Stimulated activated memory B cell treated with anti-CD40 and anti-IgM and Interleukin-4, amounts not matched to agents 10 μg/mL and 1 μg/mL and 100 μg/mL, for 72 hours (primary cell): ENCODE measurements at places on chromosomes 6 and 20.
A peak's percentile ranks its signal among the peaks of the same experiment; 100 is the strongest.

- no peak for ATAC-seq
These were observed 188.1 kb upstream of the BMP2 start for GRCh38 chr20:6579417-6579816.

GRCh38 chr20:49938173-49939163 lies 2.3 kb downstream of the RNF114 start:
- no peak for ATAC-seq

DNA sequence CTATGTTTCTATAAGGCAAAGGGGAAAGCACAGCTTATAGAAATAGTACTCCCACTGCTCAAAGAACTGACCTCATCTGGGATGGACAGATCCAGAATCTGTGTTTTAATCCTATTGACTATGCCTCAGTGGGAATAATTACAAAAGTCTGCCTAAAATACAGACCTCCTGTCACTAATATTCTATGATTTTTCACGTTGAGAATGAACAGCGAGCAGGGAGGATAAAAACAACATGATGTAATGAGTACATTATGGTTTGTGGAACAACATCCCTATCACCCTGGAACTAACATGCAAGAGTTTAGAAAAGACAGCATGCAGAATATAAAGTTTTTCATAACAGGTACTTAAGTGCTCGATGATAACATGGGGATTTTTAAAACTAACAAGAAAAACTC lies 53.9 kb downstream of the EPHA7 start:
- ATAC-seq = no peak

DNA sequence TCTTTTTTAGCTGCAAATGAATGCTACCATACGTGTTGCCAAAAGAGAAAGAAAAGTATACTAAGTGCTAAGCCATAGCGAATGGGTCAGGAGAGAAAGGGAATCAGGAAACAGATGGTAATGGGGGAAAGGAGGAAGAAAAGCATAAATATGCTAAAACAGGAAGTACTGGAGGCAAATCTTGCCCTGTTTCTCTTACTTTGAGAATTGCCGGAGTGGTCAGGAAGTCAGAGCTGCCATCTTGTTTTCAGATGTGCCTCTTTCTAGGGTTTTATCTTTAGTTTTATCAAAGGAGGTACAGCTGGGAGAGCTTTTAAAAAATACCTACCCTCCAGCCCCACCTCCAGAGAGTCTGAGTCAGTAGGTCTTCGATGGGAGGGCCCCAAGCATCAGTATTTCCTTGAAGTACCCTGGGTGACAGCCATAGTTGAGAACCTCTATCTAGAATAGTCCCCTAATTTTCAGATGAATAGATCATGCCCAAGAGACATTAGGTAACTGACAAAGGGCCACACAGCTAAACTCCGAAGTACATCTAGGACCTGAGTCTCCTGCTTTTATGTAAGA lies 193.3 kb downstream of the CLIC5 start:
- ATAC-seq = no peak

DNA sequence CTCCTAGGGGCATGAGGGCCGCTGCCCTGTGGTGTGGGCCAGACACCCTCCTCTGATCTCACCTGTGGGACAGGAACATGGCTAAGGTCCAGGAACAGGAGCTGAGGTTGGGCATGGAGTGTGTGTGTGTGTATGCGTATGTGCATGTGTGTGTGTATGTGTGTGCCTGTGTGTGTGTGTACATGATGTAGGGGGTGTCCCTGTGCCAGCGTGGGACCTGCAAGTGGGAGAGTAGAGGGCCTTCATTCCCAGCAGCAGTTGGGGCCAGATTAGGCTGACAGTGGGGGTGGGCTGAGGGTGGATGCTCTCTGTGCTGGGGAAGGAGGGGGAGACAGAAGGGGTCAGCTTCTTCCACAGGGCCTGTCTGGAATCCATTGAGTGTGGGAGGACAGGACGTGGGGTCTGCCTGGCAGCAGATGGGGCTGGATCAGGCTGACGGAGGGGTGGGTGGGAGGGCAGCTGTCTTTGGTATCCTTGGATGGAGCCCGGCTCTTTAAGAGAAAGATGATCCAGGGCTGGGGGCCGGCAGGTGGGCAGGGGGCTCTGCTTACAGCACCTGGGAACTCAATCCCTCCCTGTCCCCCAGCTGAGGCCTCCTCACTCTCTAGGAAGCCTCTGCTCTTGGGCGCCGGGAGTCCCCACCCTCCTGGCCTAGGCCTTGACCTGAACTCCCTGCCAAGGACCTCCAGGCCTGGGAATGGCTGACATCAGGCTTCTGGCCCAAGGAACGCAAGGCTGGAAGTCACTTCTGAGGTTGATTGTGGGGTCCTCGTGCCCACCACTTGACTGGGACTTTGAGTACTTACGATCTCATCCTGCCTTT lies 44.0 kb downstream of the SPDEF start:
- ATAC-seq = no peak

- ATAC-seq = no peak
These were observed 73.2 kb downstream of the ARID1B start for GRCh38 chr6:156850353-156850752.

DNA sequence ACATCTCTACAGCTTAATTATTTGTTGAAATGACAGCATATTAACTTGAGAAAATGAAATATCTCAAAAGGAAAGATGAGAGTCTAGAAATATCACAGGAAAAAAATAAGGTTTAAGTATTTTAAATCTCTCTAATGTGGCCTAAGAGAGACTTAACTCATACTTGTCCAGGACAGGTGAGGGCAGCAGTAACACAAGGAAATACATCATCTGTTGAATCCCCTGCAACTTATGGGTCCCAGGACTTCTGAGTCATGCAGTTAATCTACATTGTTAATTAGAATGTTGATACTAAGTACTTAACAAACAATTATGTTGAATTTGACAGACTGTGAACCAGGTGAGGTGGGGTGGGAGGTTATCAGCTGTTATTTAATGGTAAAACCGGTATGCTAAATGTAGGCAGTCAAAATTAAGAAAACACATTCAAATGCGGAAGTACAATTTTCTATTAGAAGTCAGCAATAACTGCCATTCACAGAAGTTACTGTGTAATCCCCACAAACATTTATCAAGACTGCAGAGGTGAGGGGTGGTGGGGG lies 87.9 kb downstream of the CEP57L1 start:
- no peak for ATAC-seq

DNA sequence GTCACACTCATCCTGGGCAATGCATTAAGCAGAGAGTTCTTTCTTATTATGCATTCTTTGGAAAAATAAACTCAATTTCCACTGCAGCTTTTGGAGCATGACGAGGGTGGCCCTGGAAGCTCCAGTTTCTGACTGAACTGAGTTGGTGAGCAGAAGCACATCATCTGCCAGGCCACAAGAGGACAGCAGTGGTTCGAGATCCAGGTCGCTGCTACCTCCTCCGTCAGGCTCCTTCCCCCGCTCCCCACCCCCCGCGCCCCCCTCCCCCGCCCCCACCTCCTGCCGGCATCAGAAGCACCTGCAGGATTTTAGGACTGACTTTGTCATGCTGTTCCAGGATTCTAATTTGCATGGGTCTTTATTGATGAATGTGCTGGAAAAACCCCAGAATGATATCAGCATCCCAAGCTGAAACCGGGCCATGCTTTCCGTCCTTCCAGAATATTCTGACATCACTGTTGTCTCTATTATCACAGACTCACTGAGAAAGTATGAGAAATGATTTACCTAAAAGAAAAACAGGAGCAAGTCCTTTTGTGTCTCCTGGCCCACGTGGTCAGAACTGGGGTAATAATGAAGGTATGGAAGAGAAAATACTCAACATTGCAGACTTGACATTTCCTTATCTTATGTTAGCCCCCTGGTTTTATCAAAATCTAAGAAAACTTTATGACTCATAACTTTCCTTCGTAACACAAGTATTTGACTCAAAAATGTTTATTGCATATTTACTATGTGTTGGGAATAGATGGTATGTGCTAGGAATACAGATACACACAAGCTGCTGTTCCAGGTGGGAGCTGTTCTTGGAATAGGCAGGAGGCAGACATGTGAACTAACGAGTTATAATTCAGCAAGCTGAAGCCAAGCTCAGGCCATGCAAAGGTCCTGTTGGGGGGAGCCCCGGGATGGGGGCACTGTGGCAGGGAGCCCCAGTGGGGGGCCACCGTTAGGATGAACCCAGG lies 220.2 kb upstream of the EXOC2 start:
- ATAC-seq = no peak

DNA sequence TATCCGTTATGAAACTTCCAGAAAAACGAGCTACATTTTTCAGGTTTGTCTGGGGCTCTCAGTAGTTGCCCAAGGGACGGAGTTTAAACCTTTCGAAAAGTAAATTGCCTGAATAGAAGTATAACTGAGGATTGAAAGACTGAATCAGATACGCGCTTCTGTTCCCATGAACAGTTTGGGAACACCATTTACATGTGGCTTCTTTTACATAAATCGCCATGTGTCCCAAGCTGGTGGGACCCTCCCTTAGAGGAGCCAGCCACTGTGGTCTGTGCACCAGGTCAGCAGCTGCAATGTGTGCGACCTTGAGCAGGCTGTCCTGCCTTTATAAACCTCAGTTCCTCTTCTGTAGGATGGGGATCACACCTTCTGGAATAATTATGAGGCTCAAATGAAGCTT lies 11.0 kb downstream of the ENTPD6 start:
- no peak for ATAC-seq

DNA sequence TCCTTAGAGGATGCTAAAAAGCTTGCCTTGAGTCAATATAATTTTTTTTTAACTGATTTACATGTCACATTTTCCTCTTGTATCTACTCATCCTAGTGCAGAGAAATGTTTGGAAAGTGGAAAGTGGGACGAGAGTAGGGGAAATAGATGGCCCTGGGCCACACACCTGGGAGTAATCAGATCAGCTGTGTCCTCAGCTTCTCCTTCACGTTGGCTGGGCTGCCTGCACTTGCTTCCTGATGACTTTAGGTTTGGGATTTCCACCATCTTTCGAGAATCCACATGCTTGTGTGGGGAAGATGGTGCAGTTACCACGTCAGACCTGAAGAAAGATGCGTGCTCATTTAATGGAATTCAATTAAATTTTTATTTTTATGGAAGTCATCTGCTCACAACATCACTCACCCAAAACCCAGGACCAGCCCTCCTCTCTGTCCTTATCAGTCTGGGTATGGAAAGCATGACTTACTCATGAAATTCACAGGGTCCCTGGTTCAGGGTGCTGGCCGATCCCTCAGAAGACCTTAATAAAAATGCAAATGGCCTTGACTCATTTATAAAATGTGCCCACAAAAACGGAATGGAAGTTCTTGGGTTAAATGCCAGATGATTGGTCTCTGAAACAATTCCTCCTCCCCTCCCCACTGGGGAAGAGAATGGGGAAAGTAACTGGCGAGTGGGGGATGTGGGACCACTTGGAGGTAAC lies 74.5 kb upstream of the TIAM2 start:
- no peak for ATAC-seq

GRCh38 chr6:109093732-109094415 lies 772 bp downstream of the SESN1 start:
- no peak for ATAC-seq

- no peak for ATAC-seq
These were observed 180.6 kb downstream of the PTPRK start for GRCh38 chr6:128339635-128340450.

GRCh38 chr6:137522198-137522798 lies 28.1 kb upstream of the OLIG3 start:
- no peak for ATAC-seq

GRCh38 chr20:40584130-40584809 lies 104.8 kb downstream of the MAFB start:
- no peak for ATAC-seq

DNA sequence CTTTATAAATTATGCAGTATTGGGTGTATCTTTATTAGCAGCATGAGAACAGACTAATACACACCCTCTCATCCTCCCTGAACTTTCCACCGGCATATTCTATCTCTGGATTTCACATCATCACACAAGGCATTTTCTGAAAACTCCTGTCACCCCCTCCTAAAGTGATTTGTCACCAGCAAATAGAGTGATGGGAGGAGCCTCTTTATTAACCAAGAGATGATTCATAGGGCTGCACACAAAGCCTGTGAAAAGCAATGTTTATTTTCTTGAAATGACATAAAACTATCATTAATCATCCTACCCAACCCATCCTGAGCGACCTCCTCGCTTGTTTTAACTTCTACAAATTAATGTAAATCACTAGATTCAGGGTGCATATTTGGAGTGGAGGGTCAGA lies 394.7 kb upstream of the SULF2 start:
- no peak for ATAC-seq

- ATAC-seq = no peak
These were observed 19.0 kb upstream of the KIFC1 start for GRCh38 chr6:33372526-33373123.

DNA sequence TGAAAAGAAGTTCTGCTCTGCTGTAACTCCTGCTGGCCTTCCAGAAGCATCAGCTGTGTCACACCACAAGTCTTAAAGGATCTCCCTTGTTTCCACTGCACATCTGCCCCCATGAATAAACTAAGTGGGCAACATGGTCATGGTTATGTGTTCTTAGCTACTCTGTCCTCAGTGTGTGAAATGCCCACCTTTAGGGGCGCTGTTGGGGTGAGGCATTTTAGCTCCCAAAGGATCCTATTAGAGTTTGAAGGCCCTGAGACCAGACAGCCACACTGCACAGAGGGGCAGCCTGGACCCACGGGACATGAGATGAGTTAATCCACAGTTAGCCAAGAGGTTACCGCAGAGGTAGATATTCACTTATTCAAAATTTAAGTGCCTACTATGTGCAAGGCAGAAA lies 294.3 kb upstream of the QKI start:
- ATAC-seq = peak; percentile 36

GRCh38 chr6:28727559-28728211 lies 196.1 kb downstream of the TRIM27 start:
- ATAC-seq = no peak

GRCh38 chr20:38987777-38988176 lies 25.6 kb downstream of the DHX35 start:
- ATAC-seq = peak; percentile 79

- ATAC-seq = no peak
These were observed 10.8 kb downstream of the MOCS3 start for GRCh38 chr20:50969435-50969834.

- no peak for ATAC-seq
These were observed 1075.6 kb downstream of the HACE1 start for GRCh38 chr6:103784117-103784516.

DNA sequence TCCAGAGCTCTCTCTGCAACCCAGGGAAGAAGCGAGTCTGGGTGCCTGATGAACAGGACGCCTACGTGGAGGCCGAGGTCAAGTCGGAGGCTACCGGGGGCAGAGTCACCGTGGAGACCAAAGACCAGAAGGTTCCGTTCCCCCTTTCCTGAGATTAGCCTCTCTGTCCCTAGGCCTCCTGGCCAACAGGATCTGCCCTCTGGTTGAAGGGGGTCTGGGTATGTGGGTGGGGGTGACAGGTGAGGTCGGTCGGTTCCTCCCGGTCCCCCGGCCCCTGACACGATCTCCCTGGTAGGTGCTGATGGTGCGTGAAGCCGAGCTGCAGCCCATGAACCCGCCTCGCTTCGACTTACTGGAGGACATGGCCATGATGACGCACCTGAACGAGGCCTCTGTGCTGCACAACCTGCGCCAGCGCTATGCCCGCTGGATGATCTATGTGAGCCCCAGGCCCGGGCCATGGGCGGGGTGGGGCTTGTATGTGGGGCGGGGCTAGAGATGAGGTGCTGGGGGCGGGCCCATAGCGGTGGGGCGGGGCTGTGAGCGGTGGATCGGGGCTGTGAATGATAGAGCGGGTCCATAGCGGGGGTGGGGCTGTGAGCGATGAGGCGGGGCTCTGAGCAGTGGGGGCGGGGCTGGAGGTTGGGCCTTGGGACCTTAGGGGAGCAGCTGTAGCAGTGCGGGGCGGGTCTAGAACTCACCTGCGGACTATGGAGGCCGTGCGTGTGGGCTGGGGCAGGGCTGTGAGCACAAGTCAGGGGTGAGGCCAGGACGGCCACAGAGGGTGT lies 23.9 kb downstream of the MYH7B start:
- peak; percentile 53 for ATAC-seq
